EH (cell line): ENCODE measurements at places on chromosomes 1 and 21.

GRCh38 chr21:15506086-15506485 is 223.7 kb upstream of the USP25 start:
- DNase-seq, result no peak

GRCh38 chr21:29221253-29221744 is 77.4 kb upstream of the BACH1 start:
- peak; percentile 90 for DNase-seq

DNA sequence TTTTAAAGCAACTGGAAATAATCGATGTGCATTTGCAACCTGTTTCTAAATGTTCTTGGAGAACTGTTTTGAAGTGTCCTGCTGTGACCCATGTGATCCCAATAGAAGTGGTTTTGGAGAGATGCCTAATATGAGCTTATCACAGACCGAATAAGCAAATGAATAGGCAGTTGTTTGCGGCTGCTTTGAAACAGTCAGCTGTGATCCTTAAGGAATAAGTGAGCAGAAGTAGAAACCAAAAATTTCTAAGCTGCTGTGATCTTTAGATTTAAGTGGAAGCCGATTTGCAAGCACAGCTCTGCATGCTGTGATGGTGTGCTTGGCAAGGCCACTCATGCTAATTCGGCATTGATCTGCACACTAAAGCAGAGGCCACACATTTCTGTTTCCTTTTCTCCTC is 329.5 kb upstream of the DUSP10 start:
- no peak for DNase-seq

GRCh38 chr1:193504920-193505319 is 318.5 kb upstream of the B3GALT2 start:
- DNase-seq, result no peak

- peak; percentile 41 for DNase-seq
Measured at GRCh38 chr21:39651206-39651605, 38.5 kb downstream of the B3GALT5 start.

- DNase-seq, result peak; percentile 16
Measured at GRCh38 chr1:37875833-37876232, 16.4 kb upstream of the MTF1 start.

DNA sequence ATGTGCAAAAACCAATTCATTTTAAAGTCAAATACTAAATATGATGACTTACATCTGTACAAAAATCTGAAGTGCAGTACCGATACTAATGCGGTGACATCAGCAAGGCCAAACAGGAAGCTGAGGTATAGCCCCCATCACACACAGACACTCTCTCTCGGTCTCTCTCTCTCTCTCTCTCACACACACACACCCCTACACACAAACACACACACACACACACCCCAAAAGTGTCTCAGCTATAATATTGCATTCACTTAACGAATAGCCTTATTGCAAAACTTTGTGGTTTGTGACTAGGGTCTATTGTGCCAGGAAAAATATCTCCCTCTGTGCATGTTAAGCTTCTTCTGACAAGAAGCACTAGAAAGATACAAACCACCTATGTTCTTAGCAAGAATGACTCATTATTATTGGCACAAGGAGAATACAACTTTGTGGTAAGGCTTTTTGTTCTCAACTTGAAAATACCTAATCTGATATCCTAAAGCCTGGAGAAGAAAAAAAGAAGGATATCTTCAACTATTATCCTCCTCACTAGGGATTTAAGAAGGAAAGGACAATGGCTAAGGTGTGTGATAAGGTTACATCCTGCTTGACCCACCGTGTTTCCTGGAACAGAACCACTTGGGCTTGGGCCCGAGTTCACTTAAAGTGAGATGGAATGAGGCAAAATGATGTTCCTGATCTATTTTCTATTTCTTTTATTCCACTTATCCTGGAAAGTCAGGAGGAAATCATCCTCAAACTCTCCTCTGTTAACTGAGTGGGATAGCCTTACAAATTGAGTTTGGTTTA is 107.1 kb downstream of the NIBAN1 start:
- DNase-seq, result peak; percentile 89

DNA sequence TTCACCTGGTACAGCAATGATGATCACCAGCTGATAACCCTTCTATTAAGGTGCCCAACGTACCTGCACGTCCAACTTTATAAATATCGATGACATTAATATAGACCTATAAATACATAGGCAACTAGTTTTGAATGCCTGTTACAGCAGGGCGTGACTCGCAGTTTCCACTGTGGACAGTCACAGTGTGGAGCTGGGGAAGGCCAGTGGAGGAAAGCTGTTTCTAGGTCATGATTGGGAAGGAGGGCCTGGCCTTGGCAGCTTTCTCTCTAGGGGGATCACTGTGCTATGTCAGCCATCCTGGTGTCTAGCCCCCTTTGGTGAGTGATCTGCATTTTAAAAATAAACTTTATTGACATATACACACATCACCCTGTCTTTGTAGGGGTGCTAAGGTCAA is 4.4 kb upstream of the PRDM15 start:
- DNase-seq, result no peak

DNA sequence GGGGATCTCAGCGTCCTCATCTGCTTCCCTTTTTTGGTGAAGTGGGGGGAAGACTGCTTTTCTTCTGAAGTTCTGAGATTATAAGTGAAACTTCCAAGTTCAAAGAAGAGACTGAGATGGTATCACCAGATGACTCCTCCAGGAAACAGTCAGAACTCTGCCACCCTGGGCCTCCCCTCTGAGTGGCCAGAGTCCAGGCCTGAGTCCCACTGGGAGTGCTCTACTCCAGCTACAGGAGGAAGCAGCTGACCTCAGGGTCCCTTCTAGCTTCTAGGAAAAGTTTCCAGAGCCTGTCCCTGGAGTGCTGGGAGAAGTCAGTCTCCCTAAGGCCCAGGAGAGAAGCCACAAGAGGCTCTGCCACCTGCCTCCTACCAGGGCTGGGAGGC is 104.7 kb downstream of the CASZ1 start:
- peak; percentile 47 for DNase-seq

DNA sequence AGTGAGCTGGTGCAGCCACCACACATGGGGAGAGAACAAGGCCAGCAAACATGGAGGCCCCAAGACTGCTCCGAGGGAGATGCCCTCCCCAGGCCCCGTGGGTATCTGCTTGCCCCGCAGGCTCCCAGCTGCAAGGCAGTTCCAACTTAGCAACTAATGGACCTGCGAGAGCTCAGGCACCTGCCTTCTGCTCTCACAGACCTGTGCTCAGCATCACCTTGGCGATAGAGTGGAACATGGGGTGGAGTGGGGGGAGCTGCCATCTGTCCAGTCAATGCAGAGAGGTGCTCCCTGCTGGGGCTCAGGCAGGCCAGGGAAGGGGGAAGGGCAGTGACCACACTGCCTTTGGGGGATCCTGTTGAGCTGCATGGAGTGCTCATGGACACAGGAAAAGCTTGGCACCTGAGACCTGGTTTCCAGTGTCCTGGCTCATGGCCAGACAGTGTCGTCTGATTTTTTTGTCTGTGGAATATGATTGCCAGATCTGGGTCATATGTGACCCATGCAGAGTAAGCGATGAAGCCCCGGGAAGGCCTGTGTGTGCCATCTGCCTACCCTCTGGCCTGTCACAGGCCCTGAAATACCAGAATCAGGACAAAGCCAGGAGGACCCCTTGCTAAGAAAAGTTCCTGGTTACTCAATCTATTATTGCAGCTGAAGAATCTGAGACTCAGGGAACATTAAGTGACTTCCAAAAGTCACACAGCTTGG is 39.9 kb upstream of the TENT5C start:
- DNase-seq, result no peak

GRCh38 chr1:34656299-34656698 is 98.5 kb upstream of the GJB5 start:
- DNase-seq, result no peak

DNA sequence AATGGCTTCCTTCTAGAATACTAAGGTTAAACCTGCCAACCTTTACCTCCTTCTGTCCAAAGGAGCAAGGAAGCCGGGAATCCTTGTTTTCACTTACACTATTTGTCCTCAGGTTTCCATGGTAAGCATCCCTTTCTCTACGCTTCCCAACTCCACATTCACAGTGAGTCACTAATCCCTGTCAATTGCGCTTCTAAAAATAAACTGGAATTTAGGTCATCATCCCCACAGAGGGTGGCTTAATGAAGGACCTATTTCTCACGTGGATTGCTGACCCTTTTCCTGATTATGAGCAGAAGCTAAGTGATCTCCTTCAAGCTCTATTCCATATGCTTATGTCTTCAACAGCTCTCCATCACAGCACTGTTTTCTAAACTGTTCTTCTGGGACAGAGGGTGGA is 39.9 kb upstream of the ABCA4 start:
- DNase-seq, result peak; percentile 87

DNA sequence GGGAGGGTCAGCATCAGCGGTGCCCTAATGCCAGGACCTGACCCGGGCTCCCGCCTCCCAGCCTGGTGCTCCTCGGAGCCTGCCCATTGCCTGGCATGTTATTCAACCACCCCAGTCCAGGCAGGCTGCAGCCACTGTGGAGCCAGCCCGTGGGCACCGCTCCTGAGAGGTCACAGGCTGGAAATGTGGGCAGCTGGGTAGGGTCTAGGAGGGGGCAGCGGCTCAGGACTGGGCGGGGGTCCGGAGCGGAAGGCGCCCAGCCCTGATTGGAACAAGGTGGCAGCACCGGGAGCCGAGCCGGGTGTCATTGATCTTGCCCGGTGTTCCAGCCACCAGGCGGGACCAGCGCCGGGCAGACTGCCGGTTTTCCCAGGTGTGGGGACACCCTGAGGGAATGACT is 12.7 kb upstream of the RUNX3 start:
- DNase-seq, result no peak

DNA sequence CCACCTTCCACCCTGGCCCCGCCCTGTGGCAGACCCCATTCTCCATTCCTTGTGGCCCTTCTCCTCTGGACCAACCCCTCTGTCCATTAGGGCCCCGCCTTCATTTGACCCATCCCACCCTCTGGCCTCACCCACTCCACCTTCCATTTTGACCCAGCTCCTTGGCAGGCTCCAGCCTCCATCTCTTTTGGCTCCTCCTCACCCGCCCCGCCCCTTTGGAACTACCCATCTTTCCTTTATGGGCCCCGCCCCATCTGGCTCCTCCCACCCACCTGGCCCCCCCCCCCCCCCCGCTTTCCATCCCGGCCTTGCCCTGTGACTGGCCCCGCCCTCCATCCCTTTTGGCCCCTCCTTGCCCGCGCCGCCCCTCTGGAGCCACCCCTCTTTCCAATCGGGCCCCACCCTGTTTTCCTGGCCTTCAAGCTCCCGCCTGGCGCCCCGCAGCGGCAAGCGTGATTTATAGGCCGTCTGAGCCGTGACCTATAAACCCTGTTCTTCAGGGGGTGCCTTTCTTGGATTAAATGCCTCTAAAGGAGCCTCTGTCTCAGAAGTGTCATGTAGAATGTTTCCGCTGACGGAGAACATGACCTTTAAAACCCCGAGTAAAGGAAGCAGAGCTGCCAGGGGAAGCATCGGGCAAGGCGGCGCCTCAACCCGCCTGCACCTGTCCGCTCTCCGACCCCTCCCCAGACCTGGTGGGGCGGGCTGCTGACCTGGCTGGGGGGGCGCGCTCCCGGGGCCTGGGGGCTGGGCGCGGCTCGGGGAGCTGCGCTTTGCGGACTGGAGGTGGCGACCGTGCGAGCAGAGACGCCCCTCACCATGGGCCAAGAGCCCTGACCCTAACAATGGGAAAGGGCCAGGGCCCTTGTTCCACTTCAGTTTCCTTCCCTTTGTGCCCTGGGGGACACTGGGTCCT is 178.0 kb downstream of the CAMTA1 start:
- DNase-seq, result no peak

DNA sequence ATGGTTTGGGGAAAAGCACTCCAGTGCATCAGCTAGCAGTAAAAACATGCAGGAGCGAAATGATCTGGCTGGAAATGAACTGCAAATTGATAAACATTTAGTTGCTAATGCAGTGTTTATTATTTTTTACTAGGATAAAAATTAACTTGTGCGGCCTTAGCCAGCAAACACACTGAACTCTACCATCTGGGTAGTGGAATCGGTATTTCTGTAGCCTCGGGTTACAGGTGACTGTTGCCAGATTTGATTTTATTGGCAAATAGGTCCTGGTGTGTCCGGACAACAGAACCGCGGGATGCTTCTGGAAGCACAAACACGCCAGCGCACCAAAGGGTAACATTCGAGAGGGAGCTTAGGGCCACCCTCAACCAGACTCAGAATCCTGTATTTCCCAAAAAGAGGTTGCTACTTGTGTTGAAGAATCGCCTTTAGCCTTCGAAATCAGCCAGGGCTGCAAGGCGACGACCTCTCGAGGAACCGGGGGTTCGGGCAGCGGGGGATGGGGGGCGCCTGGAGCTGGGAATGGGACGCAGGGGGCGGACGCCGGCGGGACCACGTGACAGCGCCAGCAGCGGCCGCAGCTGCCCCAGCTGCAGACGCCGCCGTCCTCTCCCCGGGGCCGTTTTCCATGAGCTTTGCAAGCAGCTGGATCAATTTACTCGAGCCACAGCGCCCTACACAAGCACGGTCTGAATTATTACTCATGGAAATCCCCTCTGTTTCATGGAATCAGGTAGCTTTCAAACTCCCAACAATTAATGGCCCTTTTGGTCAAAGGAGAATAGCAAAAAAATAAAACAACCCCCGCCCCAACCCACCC is 158.8 kb downstream of the TOMM20 start:
- peak; percentile 77 for DNase-seq

DNA sequence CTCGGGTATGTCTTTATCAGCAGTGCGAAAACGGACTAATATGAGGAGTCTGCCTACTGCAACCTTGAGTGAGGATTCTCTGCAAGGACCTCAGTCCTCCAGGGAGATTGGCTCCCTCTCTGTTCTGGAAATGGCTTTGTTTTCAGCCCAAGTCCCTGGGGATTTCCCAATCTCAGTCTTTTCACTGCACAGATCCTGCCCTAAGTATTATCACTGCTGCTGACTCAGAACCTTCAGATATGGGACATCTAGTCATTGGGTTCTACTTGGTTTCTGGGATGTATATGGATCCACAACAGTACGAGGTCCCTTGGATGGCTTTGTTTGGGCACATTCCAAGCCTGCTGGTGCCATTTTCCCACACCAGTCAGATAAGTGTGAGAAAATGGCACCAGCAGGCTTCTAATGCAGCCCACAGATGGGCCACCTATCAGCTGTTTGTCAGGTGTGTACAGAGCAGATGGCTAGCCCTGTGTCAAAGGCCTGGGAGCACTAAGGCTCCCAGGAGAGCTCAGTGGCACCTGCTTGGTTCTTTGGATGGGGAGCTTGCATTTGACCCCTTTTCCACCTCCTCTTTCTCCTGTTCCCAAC is 27.4 kb downstream of the ELF3 start:
- DNase-seq, result peak; percentile 46

DNA sequence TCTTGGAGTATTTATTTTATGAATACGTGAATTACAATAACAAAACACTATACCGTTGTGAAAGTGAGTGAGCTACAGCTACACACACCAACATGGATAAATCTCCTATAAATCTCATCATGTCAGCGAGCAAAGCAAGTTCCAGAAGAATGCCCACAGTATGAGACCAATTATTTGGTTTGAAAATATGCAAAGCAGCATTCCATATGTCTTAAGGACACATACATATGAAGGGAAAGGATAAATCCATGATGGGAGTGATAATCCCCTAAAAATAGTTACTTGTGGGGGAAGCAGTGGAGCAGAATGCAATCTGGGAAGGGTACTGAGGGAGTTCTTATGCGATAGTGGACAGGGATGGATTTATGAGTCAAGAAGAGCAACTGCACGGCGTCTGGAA is 261.3 kb downstream of the DISC1 start:
- no peak for DNase-seq
